ENCODE measurements at places on chromosomes 13 and 19.

- DNase-seq: no peak
These were observed 27.8 kb downstream of the NFIX start for GRCh38 chr19:13022859-13023636.

GRCh38 chr19:43480574-43480973, 15.2 kb upstream of the LYPD3 start:
- no peak for DNase-seq

DNA sequence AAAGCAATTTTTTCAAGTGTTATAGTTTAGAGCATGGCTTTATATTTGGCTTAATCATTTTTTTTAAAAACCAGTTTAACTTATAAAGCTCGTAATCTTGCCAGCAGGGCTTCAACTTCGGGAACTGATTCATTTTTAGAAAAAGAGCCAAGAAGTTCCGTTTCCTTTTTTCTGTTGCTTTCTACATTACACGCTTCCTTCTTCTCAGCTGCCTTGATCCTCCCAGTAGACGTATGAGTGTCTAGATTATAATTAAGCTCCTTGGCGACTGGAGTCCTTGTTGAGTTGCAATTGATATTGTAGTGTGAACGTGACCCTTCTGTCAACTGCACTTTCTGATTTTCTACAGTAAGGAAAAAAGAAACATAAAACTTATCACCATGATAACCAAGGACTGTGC, 497.2 kb downstream of the DIAPH3 start:
- DNase-seq: no peak

GRCh38 chr13:34241332-34241731, 423.4 kb downstream of the RFC3 start:
- DNase-seq: no peak

- DNase-seq: no peak
These were observed 48.7 kb downstream of the LYL1 start for GRCh38 chr19:13053761-13054625.

DNA sequence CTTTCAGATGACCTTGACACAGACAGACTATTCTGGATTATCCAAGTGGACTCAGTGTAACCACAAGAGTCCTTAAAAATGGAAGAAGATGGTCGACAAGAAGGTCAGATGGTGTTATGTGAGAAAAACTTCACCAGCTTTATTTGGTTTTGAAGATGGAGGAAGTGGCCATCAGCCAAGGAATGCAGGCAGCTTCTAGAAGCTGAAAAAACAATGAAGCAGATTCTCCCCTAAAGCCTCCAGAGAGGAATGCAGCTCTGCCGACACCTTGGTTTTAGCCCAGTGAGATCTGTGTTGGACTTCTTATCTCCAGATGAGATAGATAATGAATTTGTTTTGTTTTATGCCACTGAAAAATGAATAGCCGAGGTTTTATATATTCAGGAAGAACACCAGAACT, 501.5 kb downstream of the DCT start:
- DNase-seq: no peak

DNA sequence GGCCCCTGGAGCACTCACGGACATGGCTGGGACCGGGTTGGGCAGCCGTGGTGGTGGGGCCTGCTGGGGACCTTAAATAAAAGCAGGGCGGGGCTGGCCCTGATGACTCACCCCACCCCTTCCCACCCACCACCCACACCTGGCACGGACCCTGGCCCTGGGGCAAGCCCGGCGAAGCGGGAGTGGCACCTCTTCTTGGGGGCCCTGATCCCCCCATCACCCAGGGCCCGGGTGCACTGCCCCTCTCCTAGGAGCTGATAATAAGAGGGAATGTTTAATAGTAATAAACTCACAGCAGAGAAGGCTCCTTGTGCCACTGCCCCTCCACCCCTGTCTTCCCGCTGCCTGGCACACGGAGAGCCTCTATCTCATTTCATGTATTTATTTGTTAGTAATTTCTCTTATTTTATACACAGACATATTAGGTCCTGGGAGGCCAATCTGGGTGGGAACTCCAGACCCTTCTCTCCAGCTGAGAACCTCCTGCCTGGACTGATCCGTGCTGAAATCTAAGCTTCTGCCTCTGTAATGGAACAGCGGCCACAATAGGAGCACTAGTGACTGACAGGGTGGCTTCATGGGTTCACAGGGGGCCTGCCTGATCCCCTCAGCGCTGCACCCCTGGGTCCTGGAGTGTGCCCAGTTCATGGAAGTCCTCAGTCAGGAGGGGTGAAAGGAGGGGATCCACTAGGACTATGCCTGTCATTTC, at the start of gene LGALS7:
LGALS7 (minus strand) TSS at position 49 of the 709 bp plus-strand sequence; CDS start at position 24, 25 bp downstream.
- DNase-seq: no peak

- DNase-seq: no peak
These were observed 122.3 kb upstream of the RNF113B start for GRCh38 chr13:98299235-98299965.

GRCh38 chr13:56166864-56167263, 973.9 kb upstream of the PRR20A start:
- DNase-seq: no peak

DNA sequence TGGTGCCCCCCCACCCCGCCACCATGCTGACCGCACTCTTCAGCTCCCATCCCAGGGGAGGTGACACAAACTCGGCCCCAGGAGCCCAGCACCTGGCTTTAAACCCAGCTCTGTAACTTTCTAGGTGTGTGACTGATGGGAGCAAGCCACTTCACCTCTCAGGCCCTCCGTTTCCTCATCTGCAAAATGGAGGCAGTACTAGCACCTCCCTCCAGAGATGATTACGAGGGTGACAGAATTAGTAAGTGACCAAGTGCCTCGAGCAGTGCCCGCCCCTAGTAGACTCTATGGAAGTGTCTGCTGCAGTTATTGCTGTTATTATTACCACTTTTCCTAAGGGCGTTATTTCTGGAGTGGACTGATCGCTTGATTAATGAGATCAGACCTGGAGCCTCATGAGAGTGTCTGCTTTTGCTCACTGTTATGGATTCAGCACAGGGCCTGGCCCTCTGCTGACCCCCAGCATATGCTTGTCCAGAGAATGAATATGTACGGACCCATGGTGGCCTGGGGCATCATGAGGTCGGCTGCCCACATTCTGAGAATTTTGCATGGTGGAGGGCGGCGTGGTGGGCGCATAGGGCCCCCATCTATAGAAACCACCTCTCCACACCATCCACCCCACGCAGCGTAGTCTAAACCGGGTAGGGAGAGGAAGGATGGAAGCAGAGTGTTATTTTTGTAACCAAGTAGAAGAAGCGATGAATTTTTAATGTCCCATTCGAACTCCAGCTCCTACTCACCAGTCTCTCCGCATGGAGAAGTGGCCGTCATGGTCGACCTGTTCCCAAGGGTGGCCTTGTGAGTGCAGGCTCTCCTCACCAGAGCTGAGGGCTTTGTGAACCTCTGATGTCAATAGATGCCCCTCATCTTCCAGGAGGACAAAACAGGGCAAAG, 48.2 kb downstream of the CAPN12 start:
- no peak for DNase-seq

DNA sequence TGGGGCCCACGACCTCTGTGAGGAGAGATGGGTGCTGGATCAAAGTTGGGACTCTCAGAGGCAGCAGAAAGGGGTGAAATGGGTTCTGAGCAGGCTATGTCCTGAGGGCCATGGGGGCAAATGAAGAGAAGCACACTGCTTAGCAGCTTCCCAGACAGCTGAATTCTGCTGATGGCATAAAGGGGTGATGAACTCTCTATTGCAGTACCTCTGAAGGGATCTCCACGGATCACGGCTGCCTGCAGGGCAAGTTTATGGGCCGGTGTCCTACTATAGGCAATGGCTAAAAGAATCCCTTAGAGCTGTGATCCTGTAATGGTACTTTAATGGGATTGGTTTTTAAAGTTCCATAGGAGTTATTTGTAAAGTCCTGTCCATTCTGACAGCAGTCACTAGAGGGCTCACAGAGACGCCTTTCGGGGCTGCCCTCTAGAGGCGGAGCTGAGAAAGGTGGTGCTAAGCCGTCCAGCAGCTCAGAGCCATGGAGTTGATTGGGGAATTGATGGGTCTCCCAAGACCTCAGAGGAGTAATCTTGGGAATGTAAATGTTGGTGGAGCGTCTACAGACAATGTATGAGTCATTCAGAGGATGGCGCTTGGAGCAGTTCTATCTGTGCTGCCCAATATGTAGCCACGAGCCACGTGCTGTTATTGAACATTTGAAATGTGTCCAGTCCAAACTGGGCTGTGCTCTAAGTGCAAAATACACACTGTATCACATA, 287.3 kb downstream of the COG6 start:
- DNase-seq: peak; percentile 44

DNA sequence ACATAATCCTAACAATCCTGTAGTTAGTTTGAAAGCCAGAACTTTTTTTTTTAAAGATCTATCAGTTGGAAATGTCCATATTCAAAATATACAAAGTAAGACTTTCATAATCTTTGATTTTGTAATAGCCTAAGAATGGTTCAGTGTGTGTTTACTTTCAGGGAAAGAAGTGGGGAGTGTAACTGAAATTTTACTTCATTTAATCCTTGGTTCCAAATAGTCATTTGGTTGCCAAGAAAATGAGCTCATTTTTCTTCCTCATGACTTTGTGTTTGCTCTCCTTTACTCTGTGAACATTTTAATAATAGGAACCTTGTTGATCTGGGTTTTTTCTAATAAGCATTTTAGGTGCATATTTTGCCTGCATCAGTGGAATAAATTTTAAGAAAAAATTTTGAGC, 278.8 kb downstream of the SLITRK6 start:
- no peak for DNase-seq

GRCh38 chr13:20546556-20546955, 20.4 kb upstream of the IFT88 start:
- DNase-seq: no peak

- DNase-seq: no peak
These were observed 21.7 kb upstream of the RNF17 start for GRCh38 chr13:24742294-24742693.

DNA sequence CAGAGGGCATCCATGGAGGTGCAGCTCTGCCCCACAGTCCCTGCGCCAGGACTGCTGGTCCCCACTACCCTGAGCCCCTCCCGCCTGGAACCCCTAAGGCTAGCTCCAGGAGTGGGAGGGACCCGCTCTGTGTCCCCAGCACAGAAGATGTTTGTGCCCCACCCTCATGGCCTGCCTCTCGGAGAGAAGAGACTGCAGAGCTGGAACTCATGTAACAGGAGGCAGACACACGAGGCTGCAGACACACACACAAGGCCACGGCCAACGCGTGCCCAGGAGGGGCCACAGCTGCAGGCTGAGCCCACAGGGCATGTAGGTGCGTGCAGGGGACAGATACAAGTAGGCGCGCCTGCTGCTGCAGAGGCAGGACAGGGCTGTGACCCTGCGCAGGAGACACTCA, 10.4 kb upstream of the TMEM86B start:
- no peak for DNase-seq

- no peak for DNase-seq
These were observed 50.0 kb upstream of the TSC22D1 start for GRCh38 chr13:44626176-44626575.

DNA sequence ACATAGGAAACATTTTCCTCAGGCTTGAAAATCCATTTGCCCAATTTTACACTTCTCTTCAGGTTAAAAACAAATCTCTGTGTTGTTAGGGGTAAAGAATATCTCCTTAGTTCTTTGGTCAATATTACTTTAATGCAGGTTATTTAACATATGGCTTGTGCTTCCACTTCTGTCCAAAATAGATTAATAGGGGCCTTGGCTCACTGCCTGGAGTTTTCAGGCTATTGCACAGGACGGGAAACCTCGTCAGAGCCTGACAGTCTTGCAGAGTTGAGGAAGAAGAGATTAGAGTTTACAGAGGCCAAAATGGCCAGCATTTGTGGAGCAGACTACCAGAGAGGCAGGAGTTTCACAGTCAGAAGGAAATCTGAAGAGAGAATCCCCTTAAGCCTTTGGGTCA, 863.9 kb upstream of the GPC6 start:
- DNase-seq: no peak

DNA sequence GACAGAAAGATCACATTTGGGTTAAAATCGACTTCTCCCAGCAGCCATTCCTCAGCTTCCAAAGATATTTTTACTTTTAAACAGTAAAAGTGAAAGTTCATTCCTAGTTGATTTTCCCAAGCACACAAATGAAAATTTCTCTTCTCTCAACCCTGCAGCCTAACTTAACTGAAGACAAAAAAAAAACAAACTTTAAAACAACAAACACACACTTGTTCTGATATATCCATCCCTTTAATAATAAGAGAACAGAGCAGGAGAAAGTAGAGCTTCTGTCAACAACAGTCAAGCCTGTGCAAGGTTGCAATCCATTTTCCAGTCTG, 72.9 kb downstream of the STK24 start:
- no peak for DNase-seq

DNA sequence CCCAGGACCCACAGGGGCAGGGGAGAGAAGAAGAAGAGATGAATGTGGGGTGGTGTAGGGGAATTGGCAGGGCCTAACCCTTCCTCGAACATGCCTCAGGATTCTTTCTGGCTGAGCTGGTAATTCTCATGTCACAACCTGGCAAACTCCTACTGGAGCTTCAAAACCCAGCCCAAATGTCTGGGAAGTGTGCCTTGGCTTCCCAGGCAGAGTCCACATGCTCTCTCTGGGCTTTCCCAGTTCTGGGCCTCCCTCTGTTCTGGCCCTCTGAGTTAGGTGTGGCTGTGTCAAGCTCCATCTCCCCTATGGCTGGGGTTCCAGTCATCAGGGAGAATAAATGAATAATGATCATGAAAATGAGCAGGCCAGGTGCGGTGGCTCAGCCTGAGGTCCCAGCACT, 11.2 kb upstream of the TMEM161A start:
- DNase-seq: no peak

GRCh38 chr13:46320821-46321220, 66.2 kb downstream of the RUBCNL start:
- DNase-seq: no peak

GRCh38 chr13:98577836-98578285, 954 bp upstream of the STK24 start:
- DNase-seq: no peak

DNA sequence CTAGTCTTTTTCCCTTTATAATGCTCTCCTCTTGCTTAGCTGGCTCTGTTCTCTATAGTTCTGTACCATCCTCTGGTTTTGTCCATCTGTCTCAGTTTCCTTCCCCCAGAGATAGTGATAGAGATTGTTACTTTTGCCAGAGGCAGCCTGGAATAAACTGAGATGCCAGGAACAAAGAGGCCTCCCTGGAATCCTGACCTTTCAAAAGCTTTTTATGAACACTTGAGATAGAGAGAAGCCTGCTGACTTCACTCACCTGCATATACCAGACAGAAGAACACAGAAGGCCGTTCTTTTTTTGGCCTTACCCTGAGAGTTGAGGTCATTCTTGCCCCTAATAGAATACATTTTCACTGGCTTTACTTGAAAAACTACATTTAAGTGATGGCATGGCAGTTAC, 150.2 kb downstream of the LHFPL6 start:
- no peak for DNase-seq

- DNase-seq: no peak
These were observed 21.2 kb downstream of the PCID2 start for GRCh38 chr13:113187263-113187669.

DNA sequence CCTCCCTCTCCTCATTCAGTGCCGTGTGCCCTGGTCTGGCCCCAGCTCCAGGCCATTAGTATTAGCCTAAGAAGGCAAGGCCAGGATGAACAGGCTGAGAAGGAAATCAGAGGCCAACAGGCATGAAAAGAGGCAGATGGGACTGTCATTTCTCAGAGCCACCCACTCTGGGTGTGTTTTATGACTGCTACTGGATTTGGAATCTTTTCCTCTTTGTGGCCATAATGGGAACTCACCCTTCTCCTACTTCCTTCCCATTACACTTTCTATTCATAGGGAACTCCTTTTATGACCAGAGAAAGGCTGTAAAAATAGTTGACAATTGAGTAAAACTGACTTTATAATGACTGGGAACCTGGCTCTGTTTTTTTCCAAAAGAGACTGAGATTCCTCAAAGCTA, 17.7 kb downstream of the CEACAM8 start:
- no peak for DNase-seq

GRCh38 chr13:45280751-45281634, 60.0 kb downstream of the TPT1 start:
- DNase-seq: peak; percentile 31
